GM12864 (cell line): ENCODE measurements at places on chromosomes 3 and 15.

DNA sequence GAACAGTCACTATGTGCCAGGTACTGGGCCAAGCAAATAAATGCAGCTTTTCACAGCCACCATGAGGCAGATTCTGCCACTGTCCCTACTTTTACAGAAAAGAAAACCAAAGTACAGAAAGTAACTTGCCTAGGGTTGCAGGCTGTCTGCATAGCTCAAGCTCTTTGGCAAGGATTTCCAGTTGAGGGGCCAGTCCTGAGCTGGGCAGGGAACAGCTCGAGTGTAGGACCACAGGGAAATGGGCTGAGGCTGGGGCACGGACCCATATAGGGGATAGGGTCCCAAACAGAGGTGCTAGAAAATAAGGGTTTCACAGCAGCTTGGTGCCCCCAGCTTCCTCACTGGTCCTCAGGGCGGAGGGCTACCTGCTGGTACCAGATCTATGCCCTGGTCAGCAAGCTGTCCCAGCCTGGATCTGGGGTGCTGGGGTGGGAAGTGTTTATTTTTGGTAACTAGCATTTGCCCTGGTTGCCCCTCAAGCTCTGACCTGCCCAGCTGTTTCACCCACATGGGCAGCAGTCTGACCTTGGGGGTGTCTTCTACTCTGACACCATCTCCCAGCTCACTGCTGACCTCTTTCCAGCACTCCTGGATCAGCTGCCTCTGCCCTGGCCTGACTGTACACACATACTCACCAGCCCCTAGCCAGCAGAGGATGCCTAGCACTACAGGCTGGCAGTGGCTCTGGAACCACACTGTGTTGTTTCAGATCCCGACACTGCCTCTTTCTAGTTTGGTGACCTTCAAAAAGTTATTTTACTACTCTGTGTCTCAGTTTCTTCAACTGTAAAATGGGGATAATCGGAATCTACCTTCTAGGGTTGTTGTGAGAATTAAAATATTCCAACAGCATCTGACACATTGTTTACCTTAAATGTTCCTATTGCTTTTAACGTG is 16.2 kb downstream of the MRAS start:
- no peak for DNase-seq

DNA sequence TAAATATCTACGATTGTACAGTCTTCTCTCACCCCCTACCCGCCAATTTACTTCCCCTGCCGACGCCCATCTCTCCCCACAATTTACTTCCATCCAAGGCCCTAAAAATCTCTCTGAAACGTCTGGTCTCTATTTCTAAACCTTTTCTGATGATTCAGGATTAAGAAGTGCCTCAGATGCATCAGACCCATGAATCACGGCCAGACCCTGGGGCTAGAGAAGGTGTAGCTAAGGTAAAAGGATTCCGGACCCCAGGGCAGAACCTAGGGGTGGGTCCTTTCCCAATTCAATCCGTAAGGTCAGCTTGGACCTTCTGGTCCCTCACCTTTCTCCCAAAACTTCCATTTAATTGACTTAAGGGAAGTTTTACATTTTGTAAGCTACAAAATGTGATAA is 46.4 kb downstream of the LRIG1 start:
- DNase-seq, result no peak

DNA sequence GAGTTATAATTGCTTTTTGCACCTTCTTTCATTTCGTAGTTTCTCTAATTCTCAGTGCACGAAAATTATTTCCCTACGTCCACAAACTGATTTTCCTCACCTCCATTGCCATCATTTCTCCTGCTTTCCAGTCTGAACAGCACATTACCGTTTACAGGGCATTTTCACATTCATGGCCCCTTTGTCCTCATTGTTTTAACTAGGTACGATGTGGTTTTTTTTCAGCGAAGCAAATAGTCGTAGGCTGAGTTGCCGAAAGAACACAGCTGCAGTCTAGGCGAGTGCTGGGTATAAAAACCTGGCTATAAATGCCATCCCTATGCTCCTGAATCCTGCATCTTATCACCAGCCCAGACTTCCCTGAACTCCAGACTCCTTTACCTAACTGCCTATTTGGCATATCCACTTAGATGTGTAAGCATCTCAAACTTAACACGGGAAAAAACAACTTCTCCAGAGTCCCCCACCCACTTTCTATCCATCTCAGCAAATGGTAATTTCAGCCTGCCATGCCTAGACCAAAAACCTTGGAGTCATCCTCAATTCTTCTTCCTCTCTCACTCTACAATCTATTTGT is 691 bp upstream of the FSIP1 start:
- DNase-seq, result no peak

DNA sequence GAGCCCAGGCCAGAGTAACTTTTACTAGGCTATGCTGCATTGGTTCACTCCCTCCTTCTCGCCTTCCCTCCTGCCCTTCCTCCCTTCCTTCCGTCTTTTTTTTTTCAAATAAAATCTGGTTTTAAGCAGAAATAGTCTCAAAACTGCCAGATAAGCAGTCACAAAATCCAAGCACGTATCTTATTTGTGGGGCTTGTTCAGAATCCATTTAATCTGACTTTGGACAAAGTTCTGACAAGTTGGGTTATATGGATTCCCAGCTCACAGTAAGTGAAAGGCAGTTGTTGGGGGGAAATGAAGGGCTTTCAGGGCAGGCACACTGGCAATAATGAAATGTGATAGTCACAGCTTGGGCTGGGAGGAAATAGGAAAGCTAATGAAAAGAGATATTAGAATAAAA is 32.0 kb upstream of the PLXND1 start:
- no peak for DNase-seq

GRCh38 chr3:134481166-134481565 is 4.6 kb downstream of the ANAPC13 start:
- DNase-seq, result no peak

DNA sequence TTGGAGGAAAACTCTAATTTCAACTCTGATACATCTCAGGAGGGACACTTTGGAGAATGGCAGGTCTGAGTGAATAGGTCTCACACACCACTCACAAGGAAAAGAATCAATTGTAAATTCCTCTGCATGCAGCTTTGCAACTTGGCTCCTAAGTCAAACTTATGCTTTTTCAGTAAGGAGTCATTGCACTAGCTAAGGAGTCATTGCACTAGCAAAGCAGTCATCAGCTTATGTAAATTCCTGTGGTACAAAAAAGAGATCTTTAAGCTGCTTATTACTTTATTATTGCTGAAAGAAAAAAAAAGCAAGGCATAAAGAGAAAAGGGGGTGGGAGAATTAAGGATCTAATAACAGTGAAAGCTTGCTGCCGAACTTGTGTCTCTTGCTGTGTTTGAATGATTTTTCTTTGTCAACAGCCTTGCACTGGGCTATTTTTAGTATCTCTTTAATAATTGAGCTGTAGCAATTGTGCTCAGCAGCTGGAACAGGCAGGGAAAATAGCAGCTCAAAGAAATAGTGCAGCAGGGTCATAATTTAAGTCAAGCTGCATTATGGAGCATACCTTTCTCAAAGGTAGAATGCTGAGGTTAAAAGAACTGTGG is 154.3 kb upstream of the ARPP21 start:
- no peak for DNase-seq

DNA sequence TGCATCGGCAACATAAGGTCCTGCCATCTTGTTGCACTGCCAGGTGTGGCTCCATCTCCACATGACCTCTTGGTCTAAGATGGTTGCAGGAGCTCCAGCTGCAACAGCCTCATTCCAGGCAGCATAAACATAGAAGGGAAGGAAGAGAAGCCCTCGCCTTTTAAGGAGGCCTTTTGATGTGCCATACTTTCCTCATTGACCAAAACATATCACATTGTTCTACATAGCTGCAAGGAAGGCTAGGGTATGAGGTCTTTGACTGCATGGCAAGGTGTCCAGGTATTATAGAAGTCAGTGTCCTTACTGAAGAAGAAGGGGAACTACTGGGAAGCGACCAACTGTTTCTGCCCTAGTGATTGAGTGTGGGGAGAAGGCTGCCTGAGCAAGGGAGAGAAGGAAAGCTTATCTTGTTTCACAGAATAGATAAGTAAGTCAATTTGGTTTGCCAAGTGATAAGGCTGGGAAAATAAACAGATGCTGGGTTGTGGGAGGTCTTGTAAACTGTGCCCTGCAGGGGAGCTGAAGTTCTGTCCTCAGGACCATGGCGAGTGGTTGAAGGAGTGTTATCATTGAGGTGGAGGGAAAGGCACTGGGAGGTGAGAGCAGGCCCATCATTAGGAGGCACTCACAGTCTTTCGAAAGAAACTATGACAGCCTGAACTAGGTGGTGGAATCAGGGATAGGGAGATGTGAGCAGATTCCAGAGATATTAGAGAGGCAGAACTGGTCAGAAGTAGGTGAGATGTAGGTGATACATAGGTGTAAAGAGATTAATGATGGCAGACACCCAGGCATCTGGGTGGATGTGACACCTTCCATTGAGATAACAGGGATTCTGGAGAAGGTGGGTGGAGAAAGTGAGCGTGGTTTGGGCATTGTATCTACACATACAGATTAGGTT is 93.8 kb upstream of the IGF1R start:
- DNase-seq, result no peak

- DNase-seq, result no peak
Observed at GRCh38 chr15:75811626-75812025, 31.6 kb upstream of the UBE2Q2 start.

GRCh38 chr15:47184908-47185801 is 532.1 kb upstream of the SEMA6D start:
- DNase-seq, result no peak

DNA sequence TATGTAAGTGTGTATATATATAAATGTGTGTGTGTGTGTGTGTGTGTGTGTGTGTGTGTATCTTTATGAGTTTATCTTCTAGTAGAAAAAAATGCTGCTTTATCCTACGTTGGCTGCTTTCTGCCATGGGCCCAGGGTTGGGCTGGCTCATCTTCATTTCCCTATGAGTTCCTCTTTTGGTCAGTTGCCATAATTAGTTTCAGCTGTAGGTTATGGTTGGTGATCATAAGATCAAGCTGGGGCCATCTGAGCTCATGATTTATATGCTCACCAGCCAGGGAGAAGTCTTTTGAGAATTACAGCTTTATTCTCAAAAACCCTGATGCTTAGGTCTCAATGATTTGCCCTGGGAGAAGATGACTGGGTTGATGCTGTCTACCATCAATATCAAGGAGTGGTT is 775.8 kb upstream of the ARPP21 start:
- DNase-seq, result no peak
